Suppressor macrophage treated with lipopolysaccharide for 4 hours (primary cell): ENCODE measurements at places on chromosomes 1 and 21.

DNA sequence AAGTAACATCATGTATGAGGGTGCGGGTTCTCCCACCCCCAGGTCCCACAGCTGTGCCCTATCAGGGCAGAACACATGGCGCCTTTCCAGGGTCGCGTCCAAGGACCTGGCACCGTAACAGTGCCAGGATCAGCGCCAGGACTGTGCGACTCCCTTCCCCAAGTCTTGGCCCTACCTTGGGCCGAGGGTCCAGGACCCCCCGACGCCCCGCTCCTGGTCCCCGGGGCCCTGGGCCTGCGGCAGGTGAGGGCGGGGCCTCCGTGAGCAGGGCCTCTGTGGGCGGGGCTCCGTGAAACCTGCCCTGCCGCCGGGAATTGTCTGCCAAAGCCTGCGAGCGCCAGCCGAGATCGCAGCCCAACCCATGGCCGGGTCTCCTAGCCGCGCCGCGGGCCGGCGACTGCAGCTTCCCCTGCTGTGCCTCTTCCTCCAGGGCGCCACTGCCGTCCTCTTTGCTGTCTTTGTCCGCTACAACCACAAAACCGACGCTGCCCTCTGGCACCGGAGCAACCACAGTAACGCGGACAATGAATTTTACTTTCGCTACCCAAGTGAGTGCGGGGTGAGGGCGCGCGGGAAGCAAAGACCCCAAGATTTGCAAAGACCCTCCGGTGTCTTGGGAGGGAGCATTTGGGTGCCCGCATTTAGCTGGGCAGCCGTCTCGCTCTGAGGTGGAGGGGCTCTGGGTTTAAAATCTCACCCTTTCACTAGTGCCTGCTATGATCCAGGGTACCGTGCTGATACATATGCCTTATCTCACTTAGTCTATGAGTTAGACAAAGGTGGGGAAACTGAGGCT is at the start of gene RHBG:
Gene RHBG (plus strand): TSS at position 323 of the 796 bp plus-strand sequence. CDS start 39 bp downstream, at position 362.
- DNase-seq = peak; percentile 47

- DNase-seq = no peak
Measured at GRCh38 chr1:72336776-72337175, 54.4 kb upstream of the NEGR1 start.

- DNase-seq = no peak
Measured at GRCh38 chr1:115377411-115377810, 39.4 kb upstream of the NGF start.

- no peak for DNase-seq
Measured at GRCh38 chr1:230771773-230772354, 24.7 kb downstream of the CAPN9 start.

DNA sequence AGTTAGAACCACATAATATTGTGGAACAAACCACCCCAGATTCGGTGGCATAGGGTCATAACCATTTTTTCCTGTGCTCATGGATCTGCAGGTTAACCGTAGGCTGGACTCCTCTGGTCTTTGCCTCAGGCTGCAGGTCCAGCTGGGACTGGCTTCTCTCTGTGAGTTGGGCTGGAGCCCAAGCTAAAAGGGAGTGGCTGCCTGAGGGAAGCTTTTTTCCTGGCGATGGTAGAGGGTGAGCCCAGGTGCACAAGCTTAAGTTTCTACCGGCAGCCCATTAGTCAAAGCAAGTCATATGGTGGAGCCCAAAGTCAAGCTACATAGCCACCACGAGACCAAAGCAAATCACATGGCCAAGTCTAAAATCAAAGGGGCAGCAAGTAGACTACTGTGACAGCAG is 13.8 kb downstream of the EPHX4 start:
- no peak for DNase-seq

DNA sequence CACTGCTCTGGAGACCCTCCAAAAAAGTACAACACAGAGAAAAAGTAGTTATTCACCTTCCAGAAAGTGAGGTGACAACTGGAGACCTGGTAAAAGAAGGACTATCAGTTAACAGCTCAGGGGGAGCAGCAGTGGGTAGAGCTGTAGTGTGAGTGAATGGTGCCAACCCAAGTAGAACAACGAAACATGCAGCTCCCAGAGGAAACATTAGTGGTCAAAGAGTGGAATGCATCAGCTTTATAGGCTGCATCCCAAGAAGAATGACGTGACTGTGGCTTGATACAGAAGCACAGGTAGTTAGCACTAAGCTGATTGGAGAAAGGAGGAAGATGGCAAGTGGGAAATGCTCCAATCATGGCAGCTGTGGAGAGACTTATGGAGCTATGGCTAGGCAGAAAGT is 275.7 kb upstream of the CAMK1G start:
- DNase-seq = no peak

GRCh38 chr1:163406772-163407171 is 85.0 kb downstream of the NUF2 start:
- DNase-seq = no peak

GRCh38 chr1:38026592-38027200 is 14.2 kb downstream of the UTP11 start:
- DNase-seq = peak; percentile 48

DNA sequence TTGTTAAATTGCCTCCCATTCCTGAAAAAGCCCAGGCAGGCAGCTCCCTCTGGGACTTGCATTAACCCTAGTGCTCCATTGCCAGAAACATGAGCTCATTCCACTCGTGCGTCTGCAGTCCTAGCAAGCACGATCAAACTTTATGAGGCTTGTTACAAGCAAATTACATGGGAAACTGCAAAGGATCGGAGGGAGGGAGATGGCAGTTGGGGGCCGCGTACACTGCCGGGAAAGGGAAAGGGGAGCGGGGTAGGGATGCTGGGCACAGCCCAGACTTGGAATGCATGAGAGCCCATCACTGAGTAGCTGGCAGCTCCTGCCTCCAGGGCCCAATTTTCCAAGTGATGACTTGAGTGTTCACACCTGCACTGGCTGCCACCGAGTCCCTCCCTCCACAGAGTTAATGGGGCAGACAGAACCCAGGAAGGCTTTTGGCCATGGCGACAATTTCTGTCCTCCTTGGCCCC is 169.9 kb downstream of the BRINP2 start:
- DNase-seq = no peak
